Hematopoietic multipotent progenitor cell treated with erythropoietin and hydrocortisone succinate and interleukin-3 and kit ligand, for 17 days (in vitro differentiated cells): ENCODE measurements at places on chromosomes 3 and 15.

GRCh38 chr15:77807611-77808010 lies 174.9 kb upstream of the LINGO1 start:
- DNase-seq: no peak

DNA sequence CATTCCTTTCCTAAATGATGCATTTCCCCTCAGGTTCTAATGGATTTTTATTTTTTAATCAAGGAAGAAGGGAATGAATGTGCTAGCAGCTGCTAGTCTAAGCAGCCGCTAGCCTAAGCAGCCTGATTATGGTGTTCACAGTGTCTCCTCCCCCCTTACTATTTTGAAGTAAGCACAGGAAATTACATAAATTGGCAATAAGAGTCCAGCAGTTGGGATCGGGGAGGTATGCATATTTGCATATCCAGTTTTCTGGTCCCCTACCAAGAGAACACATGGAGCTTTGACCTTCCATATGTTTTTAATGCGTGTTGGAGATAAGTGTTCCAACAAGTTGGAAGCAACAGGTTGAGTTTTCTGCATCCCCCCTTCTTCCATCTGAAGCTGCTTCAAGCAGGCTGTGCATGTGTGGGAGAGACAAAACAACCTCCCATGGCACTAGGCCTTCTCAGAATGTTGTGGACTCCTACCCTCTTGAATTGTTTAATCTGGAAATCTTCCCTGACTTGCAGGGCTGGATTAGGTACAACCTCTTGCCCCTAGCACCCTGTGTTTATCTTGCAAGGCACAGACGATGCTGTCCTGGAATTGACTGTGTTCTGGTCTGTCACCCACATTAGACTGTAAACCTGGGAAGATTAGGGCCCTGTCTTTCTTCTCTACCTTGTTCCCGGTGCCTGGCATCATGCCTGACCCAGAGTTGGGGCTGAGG lies 124.8 kb upstream of the LRIG1 start:
- no peak for DNase-seq

- DNase-seq: no peak
Observed at GRCh38 chr3:183555541-183556081, at the start of gene KLHL6. Gene KLHL6, minus strand, starts transcription at chr3:183555706. Its CDS starts 53 bp downstream, at chr3:183555653.

DNA sequence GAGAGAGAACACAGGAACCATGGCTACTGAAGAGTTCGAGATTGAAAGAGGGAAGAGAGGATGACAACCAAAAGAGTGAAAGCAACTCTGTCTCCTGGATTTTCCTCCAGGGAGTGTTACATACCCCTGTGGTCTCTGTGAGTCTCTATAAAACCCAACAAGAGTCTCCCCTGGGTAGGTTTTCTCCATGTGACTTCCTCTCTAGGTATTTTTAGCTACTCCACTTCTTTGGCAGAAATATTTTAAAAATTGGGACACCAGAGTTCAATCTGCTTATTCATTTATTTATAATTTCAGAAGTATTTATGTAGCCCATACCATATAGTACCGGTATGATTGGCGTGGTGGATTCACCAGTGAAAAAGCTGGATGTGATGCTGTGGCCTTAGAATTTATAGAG lies 671.7 kb upstream of the NR2F2 start:
- no peak for DNase-seq

- DNase-seq: no peak
Observed at GRCh38 chr3:94185753-94186152, 122.9 kb downstream of the NSUN3 start.

DNA sequence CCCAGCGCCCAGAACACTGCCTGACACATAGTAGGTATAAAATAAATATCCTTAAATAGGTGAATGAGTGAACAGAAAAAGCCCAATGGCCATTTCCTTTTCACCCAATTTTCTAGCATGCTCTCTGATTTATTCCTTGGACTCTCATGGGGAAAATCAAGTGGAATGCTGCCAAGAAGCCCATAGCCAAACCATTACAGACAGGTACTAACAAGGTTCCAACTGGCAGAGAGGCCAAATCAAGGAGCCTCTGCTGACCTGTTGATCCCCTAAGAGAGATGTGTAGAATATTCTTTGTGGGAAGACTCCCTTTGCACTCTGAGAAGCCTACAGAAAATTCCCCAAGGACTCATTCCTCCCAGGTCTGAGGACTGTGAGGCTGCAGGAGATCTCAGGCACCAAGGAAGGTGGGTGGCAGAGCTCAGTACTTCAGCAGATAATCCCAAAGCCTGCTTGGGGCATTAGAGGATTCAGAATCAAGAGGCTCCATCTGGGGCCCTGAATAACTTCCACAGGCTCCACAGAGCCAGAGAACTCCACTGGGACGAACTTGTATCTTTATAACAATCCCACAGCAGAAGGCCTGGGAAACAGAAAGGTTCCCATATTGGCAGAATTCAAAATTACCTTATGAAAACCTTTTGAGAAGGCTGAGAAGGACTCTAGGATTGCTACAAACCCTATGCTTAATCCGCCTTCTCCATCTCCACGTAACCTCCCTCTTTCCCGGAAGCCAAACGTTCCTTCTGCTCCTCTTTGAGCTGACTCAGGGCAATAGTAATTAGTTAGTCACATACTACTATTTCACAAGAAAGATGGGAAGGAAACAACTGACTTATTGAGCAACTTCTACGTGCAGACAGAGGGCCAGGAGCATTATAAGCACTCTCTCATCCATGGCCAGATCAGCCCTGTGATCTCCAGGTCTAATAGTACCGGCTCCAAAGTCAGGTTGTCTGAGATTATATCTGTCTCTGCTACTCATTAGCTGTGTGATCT lies 34.5 kb downstream of the PRICKLE2 start:
- DNase-seq: no peak

DNA sequence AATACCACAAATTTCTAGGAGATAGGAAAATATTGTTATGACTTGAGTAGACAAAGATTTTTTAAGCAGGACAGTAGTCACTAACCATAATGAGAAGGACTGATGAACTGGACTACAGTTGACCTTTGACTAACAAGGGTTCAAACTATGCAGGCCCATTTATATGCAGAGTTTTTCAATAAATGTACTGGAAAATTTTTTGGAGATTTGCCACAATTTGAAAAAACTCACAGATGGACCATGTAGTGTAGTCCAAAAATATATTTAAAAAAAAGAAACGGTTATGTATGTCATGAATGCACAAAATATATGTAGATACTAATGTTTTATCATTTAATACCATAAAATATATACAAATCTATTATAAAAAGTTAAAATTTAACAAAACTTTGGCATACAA lies 151.8 kb downstream of the LRRN1 start:
- DNase-seq: no peak
